ENCODE measurements at places on chromosomes 16 and 17.
A peak's percentile ranks its signal among the peaks of the same experiment; 100 is the strongest.

DNA sequence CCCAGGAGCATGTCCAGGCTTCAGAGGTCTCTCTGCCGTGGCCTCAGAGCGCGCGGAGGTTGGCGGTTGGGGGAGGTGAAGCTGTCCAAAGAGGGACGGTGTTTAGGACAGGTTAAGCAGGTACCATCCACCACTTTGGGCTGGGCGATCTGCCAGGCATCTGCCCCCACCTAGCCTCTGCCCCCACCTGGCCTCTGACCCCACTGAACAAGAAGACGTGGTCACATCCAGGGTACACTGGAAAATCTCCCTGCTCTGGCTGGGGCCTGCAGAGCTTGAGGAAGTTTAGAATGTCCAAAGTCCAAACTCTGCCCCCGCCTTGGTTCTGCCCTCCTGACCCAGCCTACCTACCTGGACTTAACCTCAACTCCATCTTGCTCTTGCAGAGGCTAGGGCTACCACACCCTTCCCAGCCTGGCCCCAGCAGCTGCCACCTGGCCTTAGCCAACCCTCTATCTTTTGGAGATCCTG, 1.6 kb downstream of the ITGA3 start:
- DNase-seq = no peak

DNA sequence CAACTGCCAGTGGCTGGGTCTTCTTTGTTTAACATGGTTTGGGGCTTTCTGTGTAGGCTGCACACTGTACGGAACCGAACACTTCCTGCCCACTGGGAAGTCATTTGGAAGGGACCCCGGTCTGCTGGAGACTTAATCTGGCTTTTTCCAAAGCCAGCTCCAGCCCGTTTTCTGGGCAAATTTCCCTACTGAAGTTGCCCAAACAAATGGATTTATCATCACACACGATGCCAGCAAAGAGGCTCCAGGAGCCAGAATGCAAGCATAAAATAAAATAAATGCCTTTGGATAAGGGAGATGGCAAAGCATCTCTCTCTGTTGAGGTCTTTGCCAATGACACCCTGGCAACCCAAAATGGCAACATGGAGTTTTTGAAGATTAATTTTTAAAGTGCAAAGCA, 259.9 kb upstream of the IRX3 start:
- DNase-seq = no peak

DNA sequence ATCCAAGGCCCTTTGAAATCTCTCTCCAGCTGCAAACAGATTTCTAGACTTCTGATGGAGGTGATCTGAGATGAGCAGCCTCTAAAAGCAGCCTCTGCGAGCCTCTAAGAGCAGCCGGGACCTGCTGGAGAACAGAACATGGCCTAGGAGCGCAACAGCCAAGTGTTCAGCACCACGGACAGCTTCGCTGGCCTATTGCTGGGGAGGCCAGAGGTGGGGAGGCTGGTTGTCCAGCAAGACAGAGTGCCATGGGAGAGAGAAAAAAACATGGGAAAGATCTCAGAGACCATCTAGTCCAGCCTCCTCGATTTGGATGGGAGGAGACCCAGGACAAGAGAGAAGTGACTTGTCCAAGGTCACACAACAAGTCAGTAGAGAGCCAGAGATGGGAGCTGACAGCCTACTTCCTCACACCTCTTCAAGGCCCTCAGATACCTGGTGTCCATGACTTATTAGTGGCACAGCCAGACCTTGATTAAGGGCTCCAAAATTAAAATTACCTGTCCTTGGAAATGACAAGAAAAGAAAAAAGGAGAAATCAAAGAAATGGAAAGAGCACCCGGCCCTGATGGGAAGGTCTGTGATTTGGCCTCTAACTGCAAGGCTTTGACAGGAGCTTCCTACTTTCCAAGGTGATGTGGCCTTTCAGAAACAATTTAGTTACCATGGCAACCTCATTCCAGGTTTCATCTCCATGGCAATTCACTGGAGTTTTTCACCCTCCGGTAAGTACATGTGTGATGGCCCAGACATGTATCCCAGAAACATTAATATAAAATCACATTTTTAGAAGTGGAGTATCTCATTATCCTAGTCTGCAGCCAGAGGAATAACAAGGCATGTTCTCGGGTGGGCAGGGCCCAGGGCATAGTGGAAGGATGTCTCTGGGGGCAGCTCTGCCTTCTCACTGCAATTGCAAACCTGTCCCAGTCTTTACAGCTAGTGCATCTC, 14.5 kb downstream of the RPRML start:
- no peak for DNase-seq

DNA sequence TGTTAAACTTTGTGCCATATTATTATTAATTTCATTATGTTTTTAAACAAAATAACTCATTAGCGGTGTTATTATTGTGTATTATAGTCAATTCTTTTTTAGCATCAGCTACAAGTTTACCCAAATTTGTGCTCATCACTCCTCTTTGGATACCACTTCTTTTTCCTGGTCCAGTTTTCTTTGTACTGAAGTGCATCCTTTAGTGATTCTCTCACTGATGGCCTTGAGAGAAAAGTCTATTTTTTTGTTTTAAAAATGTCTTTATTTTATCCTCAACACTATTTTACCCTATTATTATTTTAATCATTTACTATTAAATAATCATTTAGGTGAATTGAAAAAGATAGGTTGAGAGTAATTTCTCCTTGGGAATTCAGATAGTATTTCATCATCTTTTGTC, 99.2 kb downstream of the RGS9 start:
- DNase-seq = no peak

- no peak for DNase-seq
Measured at GRCh38 chr17:81741594-81742452, 29.7 kb downstream of the SLC25A10 start.

DNA sequence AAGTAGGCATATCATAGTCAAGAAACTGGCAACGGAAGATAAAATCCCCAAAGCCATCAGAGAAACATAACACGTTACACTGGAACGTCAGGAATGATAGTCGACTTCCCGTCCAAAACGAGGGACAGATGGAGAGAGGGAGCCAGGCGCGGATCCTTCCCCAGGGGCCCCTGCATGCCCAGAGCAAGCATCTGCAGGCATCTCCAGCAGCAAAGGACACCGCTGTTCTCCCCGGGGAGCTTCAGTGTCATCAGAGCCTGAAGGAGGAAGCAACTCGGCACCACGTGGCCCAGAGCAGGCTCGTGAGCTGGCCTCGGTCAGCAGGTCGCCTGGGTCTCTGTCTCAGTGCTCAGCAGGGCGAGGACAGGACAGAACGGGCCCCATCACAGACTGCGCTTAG, 50.1 kb downstream of the LMF1 start:
- no peak for DNase-seq

GRCh38 chr16:82094942-82095540, 60.0 kb downstream of the HSD17B2 start:
- DNase-seq = no peak

- DNase-seq = peak; percentile 69
Measured at GRCh38 chr16:70523076-70523742, at the start of gene COG4. TSS of gene COG4 (minus strand) at chr16:70523554. CDS start at chr16:70523543, 11 bp downstream.

DNA sequence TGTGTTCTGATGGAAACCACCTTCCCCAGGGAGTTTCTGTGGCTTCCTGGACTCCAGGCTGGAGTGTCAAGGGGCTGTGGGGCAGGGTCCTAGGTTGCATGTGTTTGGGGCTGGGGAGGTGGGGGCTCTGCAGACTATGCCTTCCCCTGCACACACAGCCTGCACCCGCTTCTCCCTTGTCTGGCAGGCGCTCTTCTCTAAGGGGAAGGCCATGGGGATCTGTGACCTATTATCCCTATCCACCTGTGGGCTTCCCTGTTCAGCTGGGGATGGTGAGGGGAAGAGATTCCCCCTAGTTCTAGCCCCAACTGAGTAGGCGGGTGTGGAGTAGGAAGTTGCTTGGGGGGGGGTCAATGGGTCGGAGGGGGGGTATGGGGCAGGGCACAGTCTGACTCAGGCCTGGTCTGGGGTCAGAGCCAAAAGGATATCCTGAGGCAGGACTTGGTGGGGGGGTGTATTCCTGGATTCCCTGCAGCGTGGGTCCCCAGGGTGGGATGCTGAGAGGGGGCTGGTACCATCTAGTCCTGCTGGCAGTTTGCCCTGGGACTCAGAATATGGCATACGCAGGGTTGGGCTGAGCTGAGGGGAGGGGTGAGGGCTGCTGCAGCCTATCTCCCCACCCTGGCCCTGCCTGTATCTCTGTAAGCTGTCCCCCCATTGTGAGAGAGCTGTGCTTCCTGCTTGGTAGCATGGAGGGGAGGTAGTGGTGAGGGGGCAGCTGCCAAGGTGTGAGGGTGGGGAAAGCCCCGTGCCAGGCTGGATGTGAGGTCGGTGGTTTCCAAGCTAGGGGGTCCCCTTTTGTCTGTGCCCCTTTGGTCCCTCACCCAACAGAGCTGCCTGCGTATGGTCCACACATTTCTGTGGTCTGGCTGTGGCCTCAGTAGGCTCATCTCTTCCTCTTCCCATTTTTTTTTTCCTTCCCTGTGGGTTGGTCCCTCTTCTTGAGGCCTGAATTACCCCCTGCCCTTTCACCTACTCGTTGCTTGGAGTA, 14.7 kb downstream of the RARA start:
- peak; percentile 29 for DNase-seq

DNA sequence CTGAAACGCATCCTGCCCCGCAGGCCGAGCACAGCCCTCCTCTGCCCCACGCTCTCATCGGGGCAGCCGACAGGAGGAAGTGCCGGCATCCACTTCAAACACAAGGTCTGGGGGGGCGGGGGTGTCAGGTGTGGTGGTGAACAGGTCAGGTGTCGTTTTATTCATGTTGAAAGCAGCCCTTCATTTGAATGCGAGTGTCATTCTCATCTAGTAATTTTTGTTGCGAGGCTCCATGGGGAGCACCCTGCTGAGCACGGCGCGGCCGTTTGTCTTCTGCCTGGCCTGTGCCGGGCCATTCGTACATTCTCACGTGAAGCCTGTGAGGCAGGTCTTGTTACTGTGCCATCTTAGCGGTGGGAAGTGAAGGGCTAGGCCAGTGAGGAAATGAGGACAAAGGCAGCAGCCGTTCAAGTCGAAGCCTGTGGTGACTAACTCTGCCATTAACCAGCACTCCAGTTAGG, 1.9 kb downstream of the ACSF3 start:
- no peak for DNase-seq

DNA sequence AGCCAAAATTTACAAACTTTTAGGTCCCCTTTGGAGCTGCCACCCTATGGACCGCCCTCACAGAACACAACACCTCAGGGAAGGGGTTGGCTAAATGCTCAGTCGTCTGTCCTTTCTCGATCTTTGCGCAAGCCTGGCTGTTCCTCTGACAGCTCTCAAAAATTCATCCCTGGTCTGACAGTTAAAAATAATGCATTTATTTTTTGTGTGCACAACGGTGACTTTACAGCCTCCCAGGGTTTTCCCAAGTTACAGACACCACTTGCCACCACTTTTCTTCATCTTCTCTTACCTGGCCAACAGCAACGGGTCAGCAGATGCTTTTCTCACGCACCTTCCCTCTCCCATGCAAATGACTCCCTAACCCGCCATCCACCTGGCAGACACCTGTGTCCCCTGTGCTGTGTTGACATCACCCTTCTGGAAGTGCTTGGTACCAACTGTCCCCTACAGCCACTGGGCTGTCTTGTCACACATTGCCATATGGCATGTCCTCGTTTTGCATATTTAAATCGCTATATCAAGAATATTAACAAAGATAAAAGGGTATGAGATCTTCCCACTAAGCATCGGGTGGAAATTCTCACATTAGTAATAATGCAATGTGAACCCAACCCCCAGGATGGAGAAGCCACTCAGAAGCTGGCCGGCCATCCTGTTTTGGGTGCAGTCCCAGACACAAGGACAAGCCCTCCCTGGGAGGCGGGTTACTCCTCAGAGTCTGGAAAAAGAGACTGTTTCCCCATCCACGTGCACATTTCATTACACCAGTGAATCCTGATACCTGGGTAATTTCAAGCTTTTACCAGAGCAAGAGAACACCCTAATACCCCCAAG, 187.0 kb downstream of the ZFHX3 start:
- no peak for DNase-seq

DNA sequence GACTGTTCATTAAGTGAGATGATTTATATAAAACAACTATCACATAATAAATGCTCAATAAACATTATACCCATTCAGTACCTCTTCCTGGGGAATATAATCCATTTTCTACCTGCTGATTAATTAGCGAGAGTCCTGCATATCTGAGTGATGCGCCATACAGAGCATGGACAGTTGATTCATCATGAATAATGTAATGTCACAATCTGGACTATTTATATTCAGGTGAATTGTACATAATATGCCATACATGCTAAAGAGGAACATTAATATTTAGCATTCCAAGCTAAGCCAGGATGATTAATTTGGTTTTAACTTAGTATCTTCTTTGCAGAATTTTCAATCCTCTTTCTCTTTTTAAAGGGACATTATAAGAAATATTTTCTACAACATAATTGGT, 362.0 kb upstream of the XYLT1 start:
- no peak for DNase-seq

- no peak for DNase-seq
Measured at GRCh38 chr16:86222965-86223551, 287.3 kb upstream of the FOXF1 start.

DNA sequence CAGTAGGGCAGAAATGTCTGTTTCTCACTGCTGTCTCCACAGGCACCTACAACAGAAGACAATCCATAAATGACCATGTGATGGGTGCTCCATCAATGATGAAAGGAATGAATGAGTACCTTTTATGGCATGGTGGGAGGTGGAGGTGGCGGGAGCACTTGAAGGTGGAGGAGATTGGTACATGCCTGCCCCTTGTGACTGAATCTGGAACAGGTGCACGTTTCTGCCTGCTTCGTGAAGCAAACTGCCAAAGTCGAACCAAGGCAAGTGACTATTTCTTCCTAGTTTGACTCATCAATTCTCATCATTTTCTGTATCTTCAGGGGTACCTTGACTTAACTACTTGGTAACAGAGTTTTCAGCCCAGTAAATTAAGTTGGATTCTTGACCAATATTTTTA, 25.4 kb downstream of the CDRT15 start:
- DNase-seq = no peak

DNA sequence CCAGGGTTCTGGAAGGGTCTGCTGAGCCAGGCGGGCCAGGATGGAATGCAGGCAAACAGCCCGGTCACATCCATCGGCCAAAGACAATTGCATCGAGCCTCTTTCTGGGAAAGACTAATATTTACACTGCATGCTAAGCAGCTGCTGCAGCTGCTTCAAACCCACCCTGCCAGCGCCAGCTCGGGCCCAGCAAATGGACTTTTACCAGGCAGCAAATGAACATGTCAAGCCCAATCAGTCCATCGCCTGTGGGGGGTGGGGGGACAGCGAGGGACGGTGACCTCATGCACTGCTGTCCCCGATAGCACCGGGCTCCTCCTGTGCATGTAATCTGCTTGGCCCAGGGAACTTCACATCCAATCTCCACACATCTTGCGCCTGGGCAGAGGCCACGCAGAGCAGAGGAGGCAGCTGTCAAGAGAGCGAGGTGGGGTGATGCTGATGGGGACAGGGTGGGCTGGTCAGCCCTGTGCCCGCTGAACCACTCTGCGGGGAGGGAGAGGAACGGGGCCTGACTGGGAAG, 39.4 kb upstream of the CDH5 start:
- no peak for DNase-seq

DNA sequence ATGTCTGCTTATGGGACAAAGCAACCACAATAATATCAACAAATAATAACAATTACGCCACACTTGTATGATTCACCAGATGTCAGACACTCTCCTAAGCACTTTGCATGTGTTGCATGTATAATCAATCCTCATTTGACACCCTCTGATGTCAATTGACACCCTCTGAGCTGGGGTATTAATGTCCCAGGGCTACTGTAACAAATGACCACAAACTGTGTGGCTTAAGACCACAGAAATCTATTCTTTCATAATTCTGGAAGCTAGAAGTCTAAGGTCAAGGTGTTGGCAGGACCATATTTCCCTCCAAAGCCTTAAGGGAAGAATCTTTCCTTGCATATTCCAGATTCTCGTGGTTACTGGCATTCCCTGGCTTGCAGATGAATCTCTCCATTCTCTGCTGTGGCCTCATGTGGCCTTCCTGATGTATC, 112.7 kb downstream of the NPIPB5 start:
- DNase-seq = no peak

Measured in RCC 7860 (cell line).